Activated CD8-positive, alpha-beta memory T cell treated with anti-CD3 and anti-CD28 coated beads for 1 hour (primary cell): ENCODE measurements at places on chromosomes 7 and 10.

GRCh38 chr10:404346-404745 is 269.1 kb downstream of the ZMYND11 start:
- no peak for DNase-seq

- DNase-seq = no peak
These were observed 9.1 kb downstream of the VIM start for GRCh38 chr10:17237149-17237527.

DNA sequence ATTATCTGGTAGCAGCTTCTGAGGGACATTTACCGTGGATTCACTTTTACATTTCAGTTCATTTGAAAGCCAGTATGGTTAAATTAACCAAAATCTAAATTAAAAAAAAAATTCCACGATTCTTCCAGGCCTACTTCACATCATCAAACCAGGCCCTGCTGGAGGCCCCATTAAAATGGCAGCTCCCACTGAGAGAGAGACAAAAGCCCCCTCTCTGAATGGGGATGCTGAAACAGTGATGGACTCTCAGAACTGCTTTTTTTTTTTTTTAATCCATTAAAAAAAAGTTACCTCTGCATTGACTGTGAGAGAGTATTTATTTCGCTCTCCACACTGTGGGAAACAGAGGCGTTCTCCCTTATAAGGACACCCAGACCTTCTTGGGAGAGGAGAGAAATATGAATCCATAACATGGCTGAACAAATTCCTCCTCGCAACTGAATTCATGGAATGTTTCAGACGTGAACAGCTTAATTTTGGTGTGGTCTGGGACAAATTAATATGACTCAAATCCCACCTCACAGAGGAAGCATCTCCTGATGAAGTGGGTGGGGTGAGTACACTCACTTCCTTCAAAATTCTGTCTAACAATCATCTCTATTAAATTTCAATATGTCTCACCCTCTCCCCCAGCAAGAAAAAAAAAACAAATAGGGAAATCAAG is 73.5 kb downstream of the SAMD9 start:
- no peak for DNase-seq

GRCh38 chr10:22580711-22581110 is 133.7 kb downstream of the PIP4K2A start:
- no peak for DNase-seq

- DNase-seq = no peak
These were observed 363.3 kb downstream of the TYW1 start for GRCh38 chr7:67359900-67360299.

- no peak for DNase-seq
These were observed 6.0 kb downstream of the SRGN start for GRCh38 chr10:69093933-69094332.

GRCh38 chr7:128829391-128830166 is 627 bp upstream of the FLNC start:
- DNase-seq = no peak

DNA sequence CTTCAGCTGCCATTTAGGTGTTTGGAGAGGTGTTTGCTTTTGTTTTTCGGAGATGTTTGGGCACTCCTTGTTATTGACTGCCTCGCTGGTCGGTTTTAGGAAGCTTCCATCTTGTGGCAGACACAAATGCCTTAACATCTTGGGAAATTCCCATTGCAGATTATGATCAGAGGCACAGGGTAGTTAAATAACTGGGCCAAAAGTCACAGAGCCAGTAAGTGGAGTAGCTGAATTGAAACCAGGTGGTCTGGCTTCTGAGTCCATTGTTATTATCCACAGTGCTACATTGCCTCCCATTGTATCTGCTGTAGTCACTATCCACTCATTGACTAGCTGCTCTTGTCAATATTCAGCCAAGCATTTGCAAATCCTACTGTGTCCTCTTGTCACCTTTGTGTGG is 138.2 kb upstream of the PLPP4 start:
- no peak for DNase-seq

DNA sequence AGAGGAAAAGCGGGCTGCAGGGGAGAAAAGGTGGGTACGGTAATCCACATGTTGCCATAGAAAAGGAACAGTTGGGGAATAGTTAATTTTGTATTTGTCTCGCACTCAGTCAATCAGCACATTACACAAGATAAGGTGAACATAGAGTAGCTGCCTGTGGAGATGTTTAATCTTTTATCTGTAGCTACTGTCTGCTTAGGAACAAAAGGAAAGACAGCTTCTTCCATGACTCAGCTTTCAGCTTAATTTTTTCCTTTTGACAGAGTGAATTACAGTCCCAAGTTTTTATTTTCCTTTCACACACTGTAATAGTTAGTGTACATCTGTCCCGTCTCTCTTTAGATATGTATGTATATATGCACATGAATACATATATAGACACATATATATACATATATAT is 39.3 kb upstream of the PODXL start:
- DNase-seq = no peak

DNA sequence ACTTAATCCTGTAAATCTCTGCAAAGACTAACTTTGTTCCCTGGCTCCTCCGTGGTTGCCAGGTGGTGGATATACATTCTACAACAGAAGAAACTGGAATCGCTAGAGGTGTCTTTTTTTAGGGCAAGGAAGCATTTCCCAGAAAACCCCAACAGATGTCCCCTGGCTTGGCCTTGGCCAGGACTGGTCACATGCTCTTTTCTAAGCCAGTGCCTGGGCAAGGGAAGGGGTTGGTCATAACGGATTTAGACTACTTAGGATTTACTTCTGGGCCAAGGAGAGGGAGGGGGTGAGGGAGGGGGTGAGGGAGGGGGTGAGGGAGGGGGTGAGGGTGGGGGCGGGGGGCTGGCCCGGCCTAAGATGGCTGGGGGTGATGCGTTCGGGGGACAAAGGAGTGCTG is 105.7 kb downstream of the SNX10 start:
- no peak for DNase-seq

- no peak for DNase-seq
These were observed 1.2 kb downstream of the CASD1 start for GRCh38 chr7:94510582-94511496.

DNA sequence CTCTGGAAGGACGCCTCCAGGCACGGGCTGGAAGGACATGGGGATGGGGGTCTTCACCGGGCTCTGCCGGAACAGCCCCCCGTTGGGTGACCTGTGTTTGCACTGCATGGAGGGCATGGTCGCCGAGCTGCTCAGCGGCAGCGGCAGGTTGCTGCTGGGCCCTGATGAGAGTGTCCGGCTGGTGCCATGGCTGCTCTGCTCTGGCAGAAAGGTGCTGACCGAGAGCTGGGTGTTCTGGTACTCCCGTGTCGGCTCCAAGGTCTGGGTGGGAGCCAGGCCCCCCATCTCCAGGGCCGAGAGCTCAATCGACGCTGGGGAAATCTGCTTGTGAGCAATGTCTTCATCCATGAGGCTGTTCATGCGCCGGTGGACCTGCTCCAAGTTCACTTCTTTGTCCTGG is 764.3 kb downstream of the GRID1 start:
- DNase-seq = no peak

DNA sequence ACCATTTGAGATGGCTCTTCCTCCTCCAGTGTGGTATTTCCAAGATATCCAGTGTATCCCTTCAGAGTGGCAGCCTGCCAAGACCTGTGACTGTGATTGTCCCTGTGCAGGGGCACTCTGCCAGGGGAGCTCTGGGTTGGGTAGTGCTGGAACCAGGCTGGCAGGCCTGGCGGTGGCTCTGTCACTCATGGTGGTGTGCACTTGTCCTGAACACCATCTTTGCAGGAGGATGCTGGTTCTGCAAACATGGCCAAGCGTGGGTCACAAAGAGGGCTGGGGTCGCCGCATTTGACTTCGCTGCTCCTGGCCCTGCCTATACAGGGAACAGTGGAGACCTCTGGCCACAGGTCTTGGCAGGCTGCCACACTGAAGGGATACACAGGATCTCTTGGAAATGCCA is 205.2 kb downstream of the PRPF18 start:
- no peak for DNase-seq

DNA sequence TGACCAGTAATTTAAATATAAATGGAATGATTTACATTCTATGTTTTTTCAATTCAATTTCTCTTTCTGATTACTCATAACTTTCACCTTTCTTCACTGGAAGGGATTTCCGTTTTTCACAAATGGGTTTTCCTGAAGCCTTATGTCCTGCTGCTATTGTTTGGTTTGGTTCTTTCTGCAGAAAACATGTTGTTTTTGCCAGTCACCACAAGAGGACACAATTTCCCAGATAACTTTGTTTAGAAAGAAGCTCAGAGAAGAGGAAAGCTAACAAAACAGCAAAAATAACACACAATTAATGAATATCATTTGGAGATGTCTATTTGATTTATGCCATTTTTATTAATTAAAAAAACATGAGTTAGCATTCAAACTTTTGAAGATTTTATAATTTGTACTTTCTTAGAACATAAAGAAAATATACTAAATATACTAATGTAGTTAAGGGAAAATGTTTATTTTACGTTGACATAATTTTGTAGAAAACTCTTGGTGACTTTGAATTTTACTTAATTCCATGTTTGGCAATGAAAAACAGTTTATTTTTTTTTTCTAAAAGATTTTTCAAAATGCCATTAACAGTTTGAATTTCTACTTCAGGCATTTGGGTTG is 4.6 kb upstream of the TWIST1 start:
- DNase-seq = no peak

DNA sequence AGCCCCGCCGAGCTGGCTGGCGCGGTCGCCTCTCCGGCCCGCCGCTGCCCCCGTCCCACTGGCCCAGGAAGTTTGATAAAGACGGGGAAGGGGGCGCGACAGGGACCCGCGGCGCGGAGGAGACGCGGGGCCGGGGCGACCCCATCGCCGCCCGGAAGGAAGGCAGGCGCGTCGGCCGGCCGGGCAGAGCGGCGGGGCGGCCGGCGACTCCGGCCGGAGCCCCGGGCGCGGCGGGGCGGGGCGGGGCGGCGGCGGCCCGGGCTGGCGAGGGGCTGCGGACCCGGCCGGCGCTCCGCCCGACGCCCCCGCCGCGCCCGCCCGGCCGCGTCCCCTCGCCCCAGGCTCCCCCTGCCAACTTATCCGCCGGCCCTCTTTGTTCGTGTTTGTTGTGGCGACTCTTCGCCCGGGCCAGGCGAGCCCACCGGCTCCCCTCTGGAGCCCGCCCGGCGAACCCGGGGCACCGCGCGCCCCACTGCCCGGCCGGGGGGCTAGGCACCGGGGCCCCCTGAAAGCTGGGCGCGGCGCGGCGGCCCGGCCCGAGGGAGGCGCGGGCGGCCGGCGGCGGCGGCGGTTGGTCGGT is 571 bp downstream of the KDM7A start:
- DNase-seq = no peak

- DNase-seq = no peak
These were observed 95.7 kb downstream of the GNAI1 start for GRCh38 chr7:80230327-80230726.

- DNase-seq = no peak
These were observed 260.7 kb downstream of the KLF6 start for GRCh38 chr10:3524086-3524960.

- DNase-seq = no peak
These were observed 11.6 kb upstream of the PDZD8 start for GRCh38 chr10:117386805-117387204.

GRCh38 chr10:30943451-30943850 is 88.2 kb downstream of the ZNF438 start:
- DNase-seq = no peak

GRCh38 chr10:70847659-70848360 is 32.1 kb downstream of the SGPL1 start:
- no peak for DNase-seq

GRCh38 chr7:27107391-27108381 is 5.2 kb upstream of the HOXA2 start:
- no peak for DNase-seq

DNA sequence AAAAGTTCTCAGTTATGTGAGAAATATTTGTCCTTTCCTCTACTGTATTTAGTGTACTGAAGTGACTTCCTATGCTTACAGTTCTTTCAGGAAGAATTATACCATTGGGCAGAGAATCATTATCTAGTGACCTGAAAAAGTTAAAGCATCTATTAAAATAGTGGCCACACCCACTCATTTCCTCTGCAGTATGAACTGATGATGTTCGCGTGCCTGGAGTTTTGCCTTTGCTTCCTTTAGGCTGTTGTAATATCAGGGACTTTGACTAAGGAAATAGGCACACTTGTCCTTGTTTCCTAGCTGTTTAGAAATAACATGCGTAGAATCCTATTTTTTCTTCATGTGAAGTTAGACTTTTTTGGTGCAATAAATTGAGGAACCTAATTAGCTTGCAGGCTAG is 100.7 kb downstream of the ZMYND11 start:
- no peak for DNase-seq
